ENCODE measurements at places on chromosomes 12 and 14.

- DNase-seq = no peak
Observed at GRCh38 chr12:62640910-62641448, 174.4 kb downstream of the MON2 start.

DNA sequence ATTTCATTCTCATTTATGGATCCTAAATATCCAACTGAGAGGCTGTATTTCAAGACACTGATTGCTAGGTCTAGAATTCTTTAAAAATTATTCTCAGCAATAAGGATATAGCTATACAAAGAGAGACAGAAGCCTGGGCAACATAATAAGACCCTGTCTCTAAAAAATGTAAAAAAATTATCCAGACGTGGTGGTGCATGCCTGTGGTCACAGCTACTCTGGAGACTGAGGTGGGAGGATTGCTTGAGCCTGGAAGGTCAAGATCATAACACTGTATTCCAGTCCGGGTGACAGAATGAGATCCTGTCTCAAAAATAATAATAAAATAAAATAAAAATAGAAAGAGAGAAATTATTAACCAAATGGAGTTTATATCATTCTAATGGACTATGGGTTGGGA, 20.6 kb upstream of the ARID2 start:
- no peak for DNase-seq

- no peak for DNase-seq
Observed at GRCh38 chr12:57846285-57846576, 298 bp downstream of the CTDSP2 start.

DNA sequence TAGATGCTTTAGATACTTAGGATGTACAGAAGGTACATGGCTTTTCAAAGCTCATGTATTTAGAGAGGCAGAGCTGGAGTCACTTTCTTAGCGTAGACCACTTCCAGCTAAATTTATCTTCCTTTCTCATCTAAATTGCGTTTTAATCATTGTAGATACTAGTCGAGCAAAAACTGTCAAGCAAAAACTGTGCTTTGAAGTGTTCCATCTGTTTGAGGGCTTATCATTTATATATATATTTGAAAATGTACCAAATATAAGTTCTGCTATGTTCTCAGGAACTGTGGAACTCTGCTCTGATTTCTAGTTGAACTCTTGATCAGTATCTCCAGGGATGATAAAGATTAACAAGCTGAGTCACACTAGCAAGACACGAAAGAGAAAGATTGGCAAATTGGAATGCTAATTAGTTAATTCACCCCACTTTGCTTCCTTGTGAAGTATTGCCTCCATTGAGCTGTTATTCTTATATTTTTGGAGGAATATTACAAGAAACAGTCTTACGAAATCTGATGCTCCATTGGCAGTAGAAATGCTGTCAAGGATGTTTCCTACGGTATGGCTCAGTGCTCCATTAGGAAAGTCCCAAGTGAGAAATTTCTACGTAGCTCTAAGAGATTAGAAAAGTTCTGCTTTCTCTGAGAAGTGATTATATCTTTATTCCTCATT, 310.7 kb downstream of the AEBP2 start:
- no peak for DNase-seq

DNA sequence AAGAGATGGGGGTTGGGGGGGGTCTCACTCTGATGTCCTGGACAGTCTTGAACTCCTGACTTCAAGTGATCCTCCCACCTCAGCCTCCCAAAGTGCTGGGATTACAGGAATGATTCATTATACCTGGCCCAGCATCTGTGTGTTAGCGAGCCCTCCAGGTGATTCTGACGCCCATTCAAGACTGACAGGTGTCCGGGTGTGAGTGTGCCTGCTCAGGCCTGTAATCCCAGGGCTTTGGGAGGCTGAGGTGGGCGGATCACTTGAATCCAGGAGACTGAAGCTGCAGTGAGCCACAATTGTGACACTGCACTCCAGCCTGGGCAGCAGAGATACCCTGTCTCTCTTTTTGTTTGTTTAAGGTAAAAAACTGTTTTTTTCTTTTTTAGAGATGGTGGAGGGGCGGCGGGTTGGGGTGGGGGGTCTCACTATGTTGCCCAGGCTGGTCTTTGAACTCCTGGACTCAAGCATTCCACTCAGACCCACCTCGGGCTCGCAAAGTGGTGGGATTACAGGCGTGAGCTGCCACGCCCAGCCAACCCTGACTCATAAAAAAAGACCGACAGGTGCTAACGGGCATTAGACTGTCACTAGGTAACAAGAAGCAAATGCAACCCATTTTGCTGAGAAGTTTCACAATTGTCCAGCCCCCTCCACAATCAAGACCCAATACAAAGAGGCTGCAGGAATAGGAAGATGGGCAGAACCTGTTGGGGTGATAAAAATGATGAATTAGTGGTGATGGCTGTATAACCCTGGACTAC, 4.7 kb downstream of the VSIG10 start:
- DNase-seq = no peak

DNA sequence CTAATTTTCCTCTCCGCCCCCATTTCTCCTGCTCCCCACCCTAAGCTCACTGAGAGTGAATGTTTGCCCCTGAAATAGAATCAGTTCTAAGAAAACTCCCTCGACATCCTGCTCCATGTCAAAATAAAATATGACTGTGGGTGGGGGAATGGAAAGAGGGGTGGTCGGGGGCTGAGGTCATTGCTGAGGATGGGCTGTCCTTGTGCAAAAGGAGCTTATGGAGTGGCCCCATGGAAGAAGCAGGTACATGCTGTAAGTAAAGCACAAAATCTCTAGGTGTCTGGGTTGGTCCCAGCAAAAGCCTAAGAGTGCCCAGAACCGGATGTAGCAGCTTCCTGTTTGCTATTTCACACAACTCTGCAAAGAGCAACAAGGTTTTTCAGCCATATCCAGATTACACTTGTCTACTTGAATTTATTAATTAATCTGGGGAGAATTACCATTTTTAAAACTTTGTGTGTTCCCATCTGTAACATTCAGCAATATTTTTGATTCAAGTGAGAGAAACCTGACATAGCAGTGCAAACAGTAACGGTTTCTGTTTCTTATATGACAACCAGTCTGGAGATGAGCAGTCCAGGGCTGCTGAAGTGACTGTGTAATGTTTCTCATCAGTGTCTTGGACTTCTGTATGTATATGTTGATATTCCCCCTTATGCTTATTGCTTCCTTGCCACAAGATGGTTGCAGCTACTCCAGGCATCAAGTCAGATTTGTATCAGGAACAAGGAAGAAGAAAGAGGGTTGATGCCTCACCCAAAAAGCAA, 40.4 kb upstream of the GZMB start:
- peak; percentile 28 for DNase-seq

DNA sequence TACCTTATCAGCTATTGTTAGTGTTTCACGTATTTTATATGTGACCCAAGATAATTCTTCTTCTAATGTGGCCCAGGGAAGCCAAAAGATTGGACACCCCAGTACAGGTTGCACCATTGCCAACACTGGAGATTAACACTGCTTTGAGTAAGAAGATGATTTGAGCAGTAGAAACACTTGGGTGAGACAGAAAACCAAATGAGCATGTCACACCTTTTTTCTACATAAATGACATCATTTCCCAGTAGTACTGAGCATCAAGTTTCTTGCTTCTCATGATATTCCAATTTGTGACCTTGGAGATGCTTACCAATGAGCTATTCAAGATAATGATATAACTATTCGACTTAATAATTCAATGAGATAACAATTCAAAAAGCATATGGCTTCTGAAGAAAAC, 140.0 kb downstream of the LLPH start:
- DNase-seq = no peak

DNA sequence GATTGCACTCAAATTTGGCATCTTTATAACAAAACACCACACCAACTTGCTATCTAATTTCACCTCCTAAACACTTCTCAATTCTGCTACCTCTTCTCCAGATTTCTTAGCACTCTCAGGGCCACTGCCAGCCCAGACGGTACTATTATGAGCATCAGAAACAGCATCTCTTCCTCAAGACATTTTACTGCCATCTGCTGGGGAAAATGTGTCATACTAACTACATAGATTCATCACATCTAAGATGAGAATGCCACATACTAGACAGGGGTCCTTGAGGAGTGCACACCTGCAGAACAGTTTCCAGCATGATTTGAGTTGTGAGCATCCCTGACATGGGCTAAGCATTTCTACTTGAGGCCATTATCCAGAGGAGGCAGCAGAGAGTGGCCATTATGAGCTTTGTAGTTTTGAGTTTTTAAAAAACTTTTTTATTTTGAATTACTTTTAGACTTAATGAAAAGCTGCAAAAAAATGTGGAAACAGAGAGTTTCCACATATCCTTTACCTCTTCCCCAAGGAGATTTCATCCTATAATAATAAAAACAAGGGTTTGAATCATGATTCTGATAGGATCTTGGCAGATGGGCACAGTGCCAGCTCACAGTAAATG, 15.1 kb upstream of the GRIP1 start:
- no peak for DNase-seq

DNA sequence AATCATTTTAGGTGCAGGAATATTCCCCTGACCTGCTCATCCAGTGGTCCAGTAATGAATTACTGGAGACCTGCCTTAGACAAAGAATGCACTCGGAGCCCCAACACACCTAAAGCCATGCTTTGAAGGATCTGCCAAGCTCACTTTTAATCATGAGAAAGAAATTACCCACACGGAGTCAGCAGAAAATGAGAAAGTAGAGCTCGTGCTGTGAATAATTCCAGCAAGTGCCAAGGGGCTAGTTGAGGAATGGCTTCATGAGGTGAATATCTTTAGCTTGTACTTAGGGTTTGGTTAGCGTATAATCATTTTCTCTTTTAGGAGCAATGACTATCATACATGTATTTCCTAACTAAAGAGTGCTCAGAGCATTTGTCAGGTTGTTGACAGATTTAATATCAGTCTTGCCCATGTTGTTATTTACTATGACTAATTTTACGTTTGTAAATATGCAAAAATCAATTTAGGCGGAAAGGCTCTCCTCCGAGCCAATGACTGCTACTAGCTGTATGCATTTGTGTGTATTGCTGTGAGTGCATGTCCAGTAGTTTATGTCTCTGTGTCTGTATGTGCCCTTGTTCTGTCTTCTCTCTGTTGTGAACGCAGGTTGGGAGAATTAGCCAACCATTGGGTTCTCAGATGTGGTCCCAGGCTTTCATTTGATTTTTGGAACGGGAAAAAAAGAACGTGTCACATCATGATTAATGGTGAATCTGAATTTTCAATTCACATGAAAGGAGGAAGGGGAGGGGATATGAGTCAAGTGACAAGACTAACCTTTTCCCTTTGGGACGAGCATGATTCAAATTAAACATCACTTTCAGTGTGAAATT, 98.4 kb downstream of the RMST start:
- DNase-seq = no peak

DNA sequence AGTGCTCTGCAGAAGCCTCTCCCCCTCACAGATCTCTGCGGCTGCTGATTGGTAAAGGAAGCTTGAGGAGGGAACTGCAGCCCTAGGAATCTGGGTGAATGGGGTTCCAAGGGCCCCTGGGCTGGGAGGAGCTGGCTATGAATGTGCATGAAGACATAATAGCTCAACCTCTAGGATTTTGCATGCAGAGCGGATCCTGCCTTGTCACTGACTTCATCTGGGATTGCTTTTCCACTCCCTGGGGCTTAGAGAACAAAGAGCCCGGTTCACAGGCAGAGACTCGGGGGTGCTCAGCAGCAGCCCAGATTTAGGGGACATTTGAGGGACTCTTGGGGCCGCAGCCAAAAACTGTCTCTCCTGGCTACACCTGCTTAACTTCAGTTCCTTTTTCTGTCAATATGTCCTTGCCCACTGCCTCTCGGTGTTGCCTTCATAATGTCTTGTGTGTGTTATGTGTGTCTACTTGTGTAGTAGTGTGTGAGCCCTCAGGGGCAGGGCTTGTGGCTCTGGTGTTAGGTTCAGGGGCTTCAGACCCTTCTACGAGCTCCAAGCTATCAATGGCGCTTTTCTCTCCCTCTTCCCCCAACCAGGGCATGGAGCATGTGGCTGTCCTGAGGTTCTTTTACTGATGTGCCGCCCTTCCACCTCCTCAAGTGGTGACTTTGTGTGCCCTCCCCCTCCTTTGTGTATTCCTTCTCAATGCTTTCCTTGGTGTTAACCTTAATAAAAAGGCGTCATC, 1.9 kb downstream of the CCDC184 start:
- no peak for DNase-seq

GRCh38 chr14:105285174-105285573, 15.6 kb downstream of the BRF1 start:
- DNase-seq = no peak
